ENCODE measurements at places on chromosomes 7 and 10.
A peak's percentile ranks its signal among the peaks of the same experiment; 100 is the strongest.

- DNase-seq: no peak
These were observed 27.7 kb downstream of the PLXNA4 start for GRCh38 chr7:132548489-132549078.

GRCh38 chr7:2575046-2575732 lies 16.4 kb downstream of the IQCE start:
- DNase-seq: no peak

- no peak for DNase-seq
These were observed 24.6 kb downstream of the PYROXD2 start for GRCh38 chr10:98390406-98390805.

DNA sequence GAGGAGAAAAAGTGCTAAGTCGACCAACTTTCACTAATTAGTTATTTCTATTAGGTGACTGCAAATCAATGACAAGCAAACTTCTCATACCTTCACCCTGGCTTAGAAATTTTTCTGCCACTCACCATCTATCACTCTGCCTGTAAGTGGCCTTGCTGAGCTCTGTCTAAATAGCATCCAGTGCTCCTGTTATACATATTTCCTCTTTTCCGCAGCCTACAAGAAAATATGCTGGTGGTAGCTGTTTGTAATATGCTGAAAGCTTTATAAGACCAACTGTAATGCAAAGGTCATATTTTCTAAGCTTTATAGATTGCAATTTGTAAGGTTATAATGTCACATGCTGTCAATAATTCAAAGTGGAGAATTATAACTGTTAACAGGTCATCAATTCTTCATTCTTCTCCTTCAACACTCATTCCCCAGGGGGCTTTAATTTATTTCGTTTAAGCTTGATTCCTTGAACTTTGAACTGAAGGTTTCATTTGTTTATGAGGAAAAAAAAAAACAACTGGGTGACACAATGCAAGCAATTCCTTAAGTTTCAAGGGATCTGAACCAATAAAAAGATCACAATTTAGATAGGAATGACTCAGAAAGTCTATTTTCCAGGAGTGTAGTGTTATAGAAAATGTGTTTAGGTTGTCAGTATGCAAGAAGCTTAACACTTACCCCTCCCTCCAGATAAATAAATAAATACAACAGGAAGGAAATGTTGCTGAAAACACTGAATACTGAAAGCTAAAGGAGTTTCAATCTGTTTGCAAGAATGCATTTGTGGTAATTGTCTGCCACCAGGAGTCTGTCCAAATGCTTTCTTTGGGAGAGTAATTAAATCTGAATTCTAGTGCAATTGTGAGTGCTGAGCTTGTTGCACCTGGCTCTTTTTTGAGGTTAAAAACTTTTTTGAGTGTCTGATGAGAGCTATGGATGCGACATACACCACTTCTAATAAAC lies 183.7 kb downstream of the SORCS1 start:
- no peak for DNase-seq

DNA sequence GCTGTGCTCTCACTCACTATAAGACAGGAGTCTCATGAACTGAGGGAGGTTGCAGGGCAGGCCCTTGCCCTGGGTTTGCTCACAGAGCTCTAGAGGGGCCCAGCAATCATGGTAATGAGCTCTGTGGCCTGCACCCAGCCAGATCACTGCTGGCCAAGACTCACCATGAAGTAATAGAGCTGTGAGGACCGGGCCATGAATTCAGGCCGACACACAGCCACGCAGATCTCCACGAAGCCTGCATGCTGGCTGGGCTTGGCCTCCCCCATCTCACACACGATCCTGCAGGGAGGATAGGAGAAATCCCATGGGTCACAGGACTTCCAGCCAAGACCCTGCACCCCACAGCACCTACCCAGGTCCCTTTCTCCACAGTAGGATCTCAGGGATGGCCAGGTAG lies 382.4 kb downstream of the PLXNA4 start:
- no peak for DNase-seq

GRCh38 chr10:111221682-111222480 lies 145.1 kb downstream of the ADRA2A start:
- no peak for DNase-seq

DNA sequence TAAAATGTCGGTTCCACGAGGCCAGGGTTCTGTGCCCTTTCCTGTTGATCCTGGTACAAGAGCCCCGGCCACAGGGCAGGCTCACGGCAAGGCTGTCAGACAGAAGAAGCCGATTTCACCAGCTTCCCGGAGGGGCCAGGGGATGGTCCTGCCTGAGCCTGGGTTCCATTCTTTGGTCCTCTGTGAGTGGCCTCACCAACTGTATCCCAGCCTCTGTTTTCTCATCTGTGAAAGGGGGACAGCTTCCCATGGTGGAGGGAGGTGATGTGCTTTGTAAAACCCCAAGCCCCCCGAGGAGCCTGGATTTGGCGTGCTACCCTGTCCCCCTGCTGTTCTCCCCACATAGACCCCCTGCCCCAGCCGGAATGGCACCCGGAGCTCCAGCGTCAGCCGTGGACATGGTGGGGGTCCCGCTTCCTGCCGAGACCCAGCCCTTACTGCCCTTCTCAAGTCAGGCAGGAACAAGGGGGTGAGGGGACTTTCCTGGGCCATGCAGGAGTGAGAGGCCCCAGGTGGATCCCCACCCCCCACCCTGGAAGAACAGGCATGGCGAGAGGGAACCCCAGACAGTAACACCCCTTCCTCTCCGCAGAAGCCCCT lies 28.3 kb upstream of the ELFN1 start:
- no peak for DNase-seq

DNA sequence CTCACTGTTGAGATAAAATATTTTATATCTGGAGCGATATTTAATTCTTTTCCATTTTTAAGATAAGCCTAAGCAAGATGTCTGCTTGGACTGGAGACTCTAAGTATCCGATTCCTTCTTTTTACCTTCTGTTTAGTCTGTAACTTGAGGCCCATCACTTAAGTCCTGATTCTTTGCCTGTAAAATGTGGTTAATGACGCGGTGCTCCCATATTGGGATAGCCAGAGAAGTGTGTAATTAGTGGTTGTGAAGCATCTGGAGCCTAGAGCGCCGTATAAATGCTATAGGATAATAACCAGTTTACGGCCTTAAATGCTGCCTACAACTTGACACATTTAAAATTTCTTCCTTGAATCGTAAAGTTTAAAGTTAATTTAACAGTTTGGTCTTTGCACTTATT lies 132.9 kb downstream of the CHN2 start:
- no peak for DNase-seq

DNA sequence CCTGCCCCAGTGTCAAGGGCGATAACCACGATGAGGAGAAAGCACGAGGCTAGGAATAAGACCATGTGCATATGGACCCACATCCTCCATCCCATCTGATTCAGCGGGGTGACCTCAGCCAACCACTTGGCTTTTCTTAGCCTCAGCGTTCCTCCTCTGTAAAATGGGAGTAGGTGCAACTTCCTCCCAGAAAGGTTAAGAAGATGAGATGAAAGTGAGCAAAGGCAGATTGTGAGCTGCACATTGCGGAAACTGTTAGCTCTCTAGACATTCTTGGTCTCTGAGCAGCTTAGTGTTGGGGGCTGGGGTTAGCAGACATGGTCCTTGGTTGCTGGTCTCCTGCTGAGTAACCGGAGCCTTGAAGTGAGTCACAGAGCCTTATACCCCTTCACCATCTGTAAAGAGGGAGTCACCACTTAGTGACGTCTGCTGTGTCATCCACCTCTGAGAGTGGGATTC lies 497.3 kb upstream of the GALNT17 start:
- DNase-seq: no peak

GRCh38 chr10:21494191-21495001 lies 31.1 kb downstream of the SKIDA1 start:
- peak; percentile 13 for DNase-seq

GRCh38 chr7:102843850-102844249 lies 69.0 kb upstream of the LRRC17 start:
- no peak for DNase-seq

DNA sequence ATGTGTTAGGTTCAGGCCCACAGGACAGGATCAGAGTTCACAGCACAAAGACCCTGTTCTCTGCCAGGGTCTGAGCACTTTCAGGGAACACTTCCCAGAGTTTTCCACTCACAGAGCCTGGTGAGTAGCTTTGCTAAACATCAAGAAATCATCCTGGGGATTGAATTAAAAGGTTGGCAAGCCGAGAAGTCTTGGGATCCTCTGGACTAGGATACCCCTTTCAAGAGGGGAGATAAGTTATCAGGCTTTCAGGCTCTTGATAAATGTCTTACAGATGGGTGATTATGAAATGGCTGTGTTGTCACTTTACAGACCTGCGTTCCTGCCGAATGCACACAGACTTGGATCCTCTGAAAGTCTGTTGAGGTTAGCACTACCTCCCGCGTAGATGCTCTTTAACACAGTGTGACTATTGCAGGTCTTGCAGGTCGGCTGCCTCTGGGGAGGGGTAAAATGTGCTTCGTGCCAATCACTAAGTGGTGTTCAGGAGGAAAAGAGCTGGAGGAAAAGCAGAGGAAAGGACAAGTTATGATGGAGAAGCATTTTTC lies 473.5 kb upstream of the AKR1E2 start:
- no peak for DNase-seq

GRCh38 chr10:124162774-124163354 lies 69.5 kb upstream of the CHST15 start:
- no peak for DNase-seq

All from CD4-positive, alpha-beta T cell treated with Interleukin-12 subunit alpha and Interleukin-12 subunit beta, for 1 hour (primary cell).